Uterus (tissue), 4 donors: ENCODE measurements at places on chromosomes 12 and 14. TPM values are rescaled to one million over a fixed set of nuclear protein-coding genes. Genes with fewer than 3 reads are reported as not detected.

Gene MYO1H
- not detected for total RNA-seq

Gene DIO2
- 0.15 TPM for total RNA-seq

Gene PMCH
- total RNA-seq: not detected

Gene RFX4
- total RNA-seq: not detected

Gene ACSM4
- not detected for total RNA-seq

Gene TAS2R9
- total RNA-seq: not detected

Gene HOXC12
- total RNA-seq: not detected

Gene RPL10L
- not detected for total RNA-seq

Gene PTPN11
- 45.3 TPM for total RNA-seq

Gene RHOJ
- total RNA-seq: 19.4 TPM

Gene KCNMB4
- total RNA-seq: 2.9 TPM

Gene RAB15
- total RNA-seq: not detected

Gene MMP17
- total RNA-seq: 0.26 TPM

Gene MYF5
- not detected for total RNA-seq

Gene KRT85
- not detected for total RNA-seq

Gene HCAR1
- not detected for total RNA-seq

Gene SELPLG
- total RNA-seq: 6.5 TPM

Gene BHLHE41
- 2.1 TPM for total RNA-seq

Gene FZD10
- 2.3 TPM for total RNA-seq
